Activated CD8-positive, alpha-beta memory T cell treated with anti-CD3 and anti-CD28 coated beads, Interleukin-2, amount 50 U/mL, for 48 hours (primary cell): ENCODE measurements at places on chromosomes 1 and 21.
A peak's percentile ranks its signal among the peaks of the same experiment; 100 is the strongest.

- DNase-seq, result peak; percentile 94
Measured at GRCh38 chr1:155139895-155140629, at the start of gene DPM3. Gene DPM3 (minus strand): TSS chr1:155140531. CDS start chr1:155140240, 291 bp downstream.

- no peak for DNase-seq
Measured at GRCh38 chr1:46506470-46507219, 17.0 kb downstream of the DMBX1 start.

DNA sequence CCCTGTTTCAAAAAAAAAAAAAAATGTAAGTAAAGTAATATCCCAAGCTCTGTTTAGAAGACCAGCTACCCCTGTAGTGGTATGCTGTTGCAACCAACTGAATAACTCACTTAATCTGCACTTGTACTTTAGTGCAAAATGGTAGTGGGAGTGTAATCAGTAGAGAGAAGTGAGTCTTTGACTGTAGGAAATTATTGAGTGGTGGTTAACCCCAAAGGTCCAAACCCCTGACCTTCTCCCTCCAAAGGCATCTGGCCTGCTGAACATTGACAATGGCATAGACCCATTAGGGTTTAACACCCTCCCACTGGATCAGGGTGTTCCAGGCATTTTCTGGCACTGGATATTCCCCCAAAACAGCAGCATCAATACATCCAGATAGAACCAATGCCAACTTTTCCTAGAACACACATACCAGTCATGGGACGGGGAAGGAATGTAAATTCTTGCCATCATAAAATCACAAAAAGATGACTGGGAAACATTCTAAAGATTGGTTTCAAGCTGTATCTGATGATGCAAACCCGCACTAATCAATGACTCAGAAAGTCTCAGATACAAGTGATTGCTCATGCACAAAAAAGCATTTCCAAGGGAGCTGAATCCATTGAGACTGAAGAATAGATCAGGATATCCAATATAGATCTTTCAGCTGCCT, 110.3 kb downstream of the MRPL39 start:
- no peak for DNase-seq

DNA sequence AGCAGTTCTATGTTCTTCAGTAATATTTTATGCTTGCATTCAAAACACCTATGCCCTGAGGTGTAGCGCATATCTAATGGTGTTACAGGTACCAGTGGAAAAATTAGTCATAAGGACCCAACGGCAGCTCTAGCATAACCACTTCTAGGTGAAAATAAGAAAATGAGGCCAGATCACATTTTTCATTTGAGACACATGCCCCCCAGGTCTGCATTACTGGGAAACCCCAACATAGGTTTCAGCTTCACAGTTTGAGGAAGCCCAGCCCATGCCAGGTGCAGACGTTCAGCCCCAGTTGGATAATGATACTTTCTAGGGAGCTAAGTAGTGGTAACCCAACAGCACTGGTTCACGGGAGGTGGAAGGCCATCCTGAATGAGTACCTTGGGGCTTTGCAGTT, 129.8 kb downstream of the CNIH3 start:
- DNase-seq, result no peak

- peak; percentile 35 for DNase-seq
Measured at GRCh38 chr1:117633423-117633822, 27.6 kb downstream of the TENT5C start.

DNA sequence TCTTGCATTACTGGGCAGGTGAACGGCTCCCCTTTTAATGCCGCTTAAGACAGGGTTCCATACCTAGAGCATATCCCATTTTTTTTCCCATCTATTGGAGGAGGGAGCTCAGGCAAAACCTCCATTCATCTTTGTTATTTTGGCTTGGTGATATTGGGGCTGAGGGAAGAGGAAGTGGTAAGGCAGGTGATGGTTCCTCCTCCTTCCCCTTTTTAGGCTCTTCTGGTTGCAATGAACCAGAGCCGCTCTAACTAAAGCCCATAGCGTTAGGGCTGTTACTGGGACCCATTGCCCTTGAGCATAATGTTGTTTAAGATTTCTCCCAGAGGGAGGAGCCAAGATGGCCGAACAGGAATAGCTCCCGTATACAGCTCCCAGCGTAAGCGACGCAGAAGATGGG, 21.1 kb downstream of the PYHIN1 start:
- no peak for DNase-seq

- no peak for DNase-seq
Measured at GRCh38 chr1:42620307-42620706, 37.9 kb upstream of the PPIH start.

GRCh38 chr1:175124861-175125260, 57.2 kb downstream of the TNN start:
- no peak for DNase-seq

DNA sequence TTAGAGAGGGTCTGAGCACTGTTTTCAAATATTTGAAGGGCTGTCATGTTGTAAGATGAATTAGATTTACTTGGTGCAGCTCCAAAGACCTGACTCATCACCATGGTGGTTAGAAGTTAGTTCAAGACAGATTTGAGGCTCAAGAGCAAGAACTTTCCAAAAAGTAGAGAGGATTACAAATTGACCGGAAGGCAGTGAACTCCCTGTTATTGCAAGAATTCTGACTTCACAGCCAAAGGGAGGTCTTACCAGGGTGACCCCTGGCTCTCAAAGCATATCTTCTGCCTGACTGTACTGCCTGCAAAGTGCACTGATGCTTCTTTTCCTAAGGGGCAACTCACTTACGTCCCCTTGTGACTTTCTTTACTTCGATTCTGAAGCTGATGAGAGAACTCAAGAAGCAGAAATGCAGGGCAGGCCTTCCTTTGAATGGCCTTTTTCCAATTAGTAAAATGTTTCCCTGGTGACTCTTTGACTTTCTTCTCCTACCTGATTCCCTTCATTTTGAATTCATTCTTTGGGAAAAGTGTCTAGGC, 86.4 kb downstream of the NAV1 start:
- DNase-seq, result no peak

GRCh38 chr1:170674986-170675385, 11.1 kb downstream of the PRRX1 start:
- no peak for DNase-seq

- no peak for DNase-seq
Measured at GRCh38 chr1:28395181-28395580, 25.6 kb downstream of the PHACTR4 start.

DNA sequence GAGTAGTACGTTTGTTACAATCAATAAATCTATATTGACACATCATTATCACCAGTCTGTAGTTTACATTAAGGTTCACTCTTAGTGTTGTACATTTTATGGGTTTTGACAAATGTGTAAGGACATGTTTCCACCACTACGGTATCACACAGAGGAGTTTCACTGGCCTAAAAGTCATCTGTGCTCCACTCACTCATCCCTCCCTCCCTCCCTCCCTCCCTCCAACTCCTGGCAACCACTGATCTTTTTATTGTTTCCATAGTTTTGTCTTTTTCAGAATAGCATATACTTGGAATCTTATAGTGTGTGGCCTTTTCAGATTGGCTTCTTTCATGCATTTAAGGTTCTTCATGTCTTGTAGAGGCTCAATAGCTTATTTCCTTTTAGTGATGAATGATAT, 44.1 kb upstream of the RHOU start:
- DNase-seq, result no peak

DNA sequence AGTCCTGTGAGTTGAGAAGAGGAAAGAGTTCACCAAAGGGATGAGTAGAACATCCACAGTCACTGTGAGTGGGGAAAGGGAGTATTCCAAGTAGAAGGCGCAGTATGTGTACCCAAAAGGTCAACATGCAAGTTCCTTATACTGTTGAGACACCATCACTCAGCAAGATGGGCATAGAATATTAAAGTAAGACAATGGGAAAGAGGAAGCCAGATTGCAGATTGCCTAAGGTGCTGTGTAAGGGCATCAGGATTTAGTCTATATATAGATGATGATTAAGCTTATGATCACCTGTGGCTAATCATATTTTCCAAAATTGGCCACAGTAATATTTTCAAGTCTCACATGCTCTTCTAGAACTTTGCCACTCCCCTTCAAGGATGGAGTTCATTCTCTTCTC, 120.1 kb upstream of the CAMK1G start:
- DNase-seq, result no peak

GRCh38 chr1:158687037-158687436, 522 bp upstream of the SPTA1 start:
- no peak for DNase-seq

- DNase-seq, result no peak
Measured at GRCh38 chr1:214844319-214844718, 238.2 kb upstream of the KCNK2 start.

- DNase-seq, result no peak
Measured at GRCh38 chr1:116265931-116266863, 106.8 kb upstream of the ATP1A1 start.

- DNase-seq, result no peak
Measured at GRCh38 chr21:38039841-38040240, 123.6 kb upstream of the KCNJ6 start.

DNA sequence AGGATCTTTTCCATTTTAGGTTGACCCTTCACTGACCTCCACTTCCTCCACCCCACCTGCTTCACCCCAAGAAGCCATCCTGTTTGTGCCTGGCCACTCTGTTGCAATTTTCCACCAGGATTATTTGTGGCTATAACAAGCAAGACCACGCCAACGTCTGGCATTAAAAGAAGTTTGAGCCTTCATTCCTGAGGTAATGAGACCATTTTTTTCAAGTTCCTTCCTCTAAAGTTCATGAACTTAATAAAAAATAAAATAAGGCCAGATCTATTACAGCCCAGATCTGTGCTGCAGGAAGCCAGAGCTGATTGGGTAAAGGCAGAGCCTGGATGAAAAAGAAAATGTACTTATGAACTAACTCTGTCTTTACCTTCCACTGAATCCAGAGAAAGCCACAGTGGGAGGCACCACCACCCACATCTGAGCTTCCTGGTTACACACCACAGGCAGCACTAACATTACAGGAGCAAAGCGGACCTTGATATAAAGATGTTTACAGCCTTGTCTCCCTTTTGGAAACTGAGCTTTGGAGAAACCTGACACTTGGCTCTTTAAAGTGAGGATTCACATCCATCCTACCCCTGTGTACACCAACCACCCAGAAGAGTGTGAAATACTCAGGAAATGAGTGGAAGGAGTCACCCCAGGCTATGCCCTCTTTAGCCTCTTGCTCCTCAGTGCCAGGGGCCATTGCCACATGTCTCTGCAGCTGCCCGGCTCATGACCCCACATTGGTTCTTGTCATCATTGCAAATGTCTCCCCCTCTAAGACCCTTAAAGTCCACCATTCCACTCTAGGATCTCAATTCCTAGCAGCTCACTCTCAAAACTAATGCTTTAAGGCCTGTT, 293.6 kb downstream of the PLPP3 start:
- DNase-seq, result no peak

GRCh38 chr1:103283371-103283770, 175.0 kb upstream of the COL11A1 start:
- DNase-seq, result no peak

GRCh38 chr1:112807117-112807516, 92.0 kb upstream of the PPM1J start:
- no peak for DNase-seq

DNA sequence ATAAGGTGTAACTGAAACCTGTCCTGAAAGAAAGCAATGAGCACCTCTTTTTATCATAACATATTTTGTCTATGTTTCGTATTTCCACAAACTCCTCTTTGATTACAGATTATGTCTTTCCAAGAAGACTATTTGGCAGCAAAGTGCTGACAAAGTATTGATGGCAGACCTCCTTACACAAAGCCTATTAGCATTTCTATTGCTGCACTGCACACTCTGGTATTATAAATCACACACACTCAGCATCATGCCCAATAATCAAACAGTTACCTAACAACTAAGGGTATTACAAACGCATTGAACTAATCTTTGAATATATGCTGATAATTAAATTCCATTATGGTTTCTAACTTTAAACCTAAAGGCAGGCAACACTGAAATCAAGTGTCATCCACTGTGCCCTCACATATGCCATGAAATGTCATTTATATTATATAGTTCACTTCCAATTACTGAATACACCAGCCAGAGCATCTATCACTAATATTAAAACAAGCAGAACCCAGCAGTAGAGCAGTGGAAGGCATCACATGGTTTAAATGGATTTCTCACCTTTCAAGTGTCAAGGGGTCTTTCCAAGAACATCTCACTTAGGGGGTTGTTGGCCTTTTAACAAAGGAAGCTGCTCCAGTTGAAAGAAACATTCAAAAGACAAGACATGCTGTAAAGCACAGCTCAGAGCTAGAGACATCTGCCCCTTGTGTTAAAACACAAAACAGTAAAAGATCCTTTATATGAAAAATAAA, 239.1 kb downstream of the RERE start:
- DNase-seq, result no peak

- no peak for DNase-seq
Measured at GRCh38 chr1:41467673-41468072, 16.8 kb downstream of the EDN2 start.

GRCh38 chr1:205812271-205812877, 624 bp downstream of the SLC41A1 start:
- DNase-seq, result peak; percentile 65

DNA sequence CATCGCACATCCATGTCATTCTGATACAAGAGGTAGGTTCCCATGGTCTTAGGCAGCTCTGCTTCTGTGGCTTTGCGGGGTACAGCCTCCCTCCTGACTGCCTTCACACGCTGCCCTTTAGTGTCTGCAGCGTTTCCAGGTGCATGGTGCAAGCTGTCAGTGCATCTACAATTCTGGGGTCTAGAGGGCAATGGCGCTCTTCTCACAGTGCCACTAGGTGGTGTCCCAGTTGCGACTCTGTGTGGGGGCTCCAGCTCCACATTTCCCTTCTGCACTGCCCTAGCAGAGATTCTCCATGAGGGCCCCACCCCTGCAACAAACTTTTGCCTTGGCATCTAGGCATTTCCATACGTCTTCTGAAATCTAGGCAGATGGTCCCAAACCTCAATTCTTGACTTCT, 138.2 kb upstream of the BRINP3 start:
- DNase-seq, result no peak

DNA sequence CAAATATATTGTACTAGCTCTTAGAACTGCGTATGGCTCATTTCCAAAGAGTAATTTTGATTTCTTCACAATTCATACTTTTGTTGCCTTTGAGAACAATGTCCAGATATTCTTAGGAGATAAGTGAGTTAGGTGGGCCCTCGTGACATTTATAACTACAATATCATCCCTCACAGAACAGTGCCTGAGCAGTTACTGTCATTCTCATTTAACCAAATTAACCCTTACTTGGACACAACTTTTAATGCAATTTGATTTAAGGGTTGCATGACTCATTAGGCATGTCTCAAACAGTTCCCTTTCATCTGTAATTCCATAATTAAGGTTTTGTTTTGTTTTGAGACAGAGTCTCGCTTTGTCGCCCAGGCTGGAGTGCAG, 68.1 kb upstream of the DNAH14 start:
- DNase-seq, result no peak

- DNase-seq, result no peak
Measured at GRCh38 chr1:58857680-58858673, 74.1 kb upstream of the JUN start.

- DNase-seq, result peak; percentile 82
Measured at GRCh38 chr1:235011064-235011598, 117.5 kb downstream of the TOMM20 start.

DNA sequence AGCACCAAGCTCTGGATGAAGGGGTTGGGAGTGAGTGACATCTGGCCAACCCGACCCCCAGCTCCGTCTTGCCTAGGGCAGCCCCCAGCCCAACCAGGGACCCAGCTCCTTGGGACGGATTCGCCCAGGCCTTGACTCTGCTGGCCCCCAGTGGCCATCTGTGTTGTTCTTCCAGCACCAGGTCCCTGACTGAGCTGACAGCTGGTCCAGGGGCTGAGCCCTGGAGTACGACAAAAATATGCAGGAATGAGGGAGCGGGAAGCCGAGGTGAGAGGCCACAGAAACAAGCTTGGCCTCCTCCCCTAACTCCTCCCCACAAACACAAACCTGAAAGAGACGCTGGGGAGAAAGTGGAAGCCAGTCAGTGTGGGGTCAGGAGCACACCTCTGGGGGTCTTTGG, 55.0 kb upstream of the PAX7 start:
- peak; percentile 82 for DNase-seq
